Foreskin keratinocyte (primary cell): ENCODE measurements at places on chromosomes 2 and 18. TPM values are rescaled to one million over a fixed set of nuclear protein-coding genes. Genes with fewer than 3 reads are reported as not detected.

DNA sequence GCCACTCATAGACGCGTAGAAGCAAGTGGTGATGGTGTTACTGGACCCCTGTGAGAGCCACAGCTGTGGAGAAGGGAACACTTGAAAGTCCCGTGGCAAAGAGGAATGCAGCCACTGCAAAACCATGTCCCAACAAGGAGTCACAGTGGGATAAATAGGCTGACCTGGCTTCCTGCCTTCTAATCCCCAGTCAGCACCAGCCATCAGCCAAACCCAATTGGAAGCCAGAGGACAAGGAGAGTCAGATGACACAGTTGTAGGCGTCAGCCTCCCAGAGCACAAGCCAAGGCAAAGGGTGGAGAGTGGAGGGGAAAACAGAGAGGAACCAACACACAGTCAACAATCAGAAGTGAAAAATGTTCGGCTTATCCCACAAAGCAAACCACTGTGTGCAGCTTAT lies 5.5 kb upstream of the CYBRD1 start:
- no peak for DNase-seq

Gene C1GALT1C1L
- total RNA-seq = 0.11 TPM in 1 of 2 replicates, not detected in the other

GRCh38 chr2:236610991-236611821 lies 41.6 kb downstream of the ACKR3 start:
- DNase-seq = peak; percentile 16

DNA sequence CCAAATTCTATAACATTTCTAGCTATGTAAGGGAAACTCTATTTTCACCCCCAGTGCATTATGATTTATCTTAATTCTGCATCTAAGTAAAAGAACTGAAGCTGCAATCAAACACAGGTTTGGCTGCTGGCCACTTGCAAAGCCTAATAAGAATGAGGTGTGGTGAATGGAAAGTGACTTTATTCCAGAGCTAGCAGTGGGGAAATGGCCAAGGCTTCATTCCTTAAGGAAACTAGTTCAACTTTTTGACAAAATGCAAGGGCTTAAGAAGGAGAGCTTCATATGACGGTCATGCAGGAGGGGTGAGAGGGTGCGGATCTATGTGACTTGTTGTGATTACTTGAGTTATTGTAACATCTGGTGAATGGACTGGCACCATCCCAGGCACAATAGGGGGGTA lies 1802.0 kb downstream of the SUCLG1 start:
- no peak for DNase-seq

- DNase-seq = no peak
These were observed 8.0 kb downstream of the TNFRSF11A start for GRCh38 chr18:62332964-62333695.

Gene CYP26B1
- total RNA-seq = 0.31 and 1.0 TPM in 2 replicates

- no peak for DNase-seq
These were observed 428.6 kb upstream of the SYT4 start for GRCh38 chr18:43705850-43706249.

DNA sequence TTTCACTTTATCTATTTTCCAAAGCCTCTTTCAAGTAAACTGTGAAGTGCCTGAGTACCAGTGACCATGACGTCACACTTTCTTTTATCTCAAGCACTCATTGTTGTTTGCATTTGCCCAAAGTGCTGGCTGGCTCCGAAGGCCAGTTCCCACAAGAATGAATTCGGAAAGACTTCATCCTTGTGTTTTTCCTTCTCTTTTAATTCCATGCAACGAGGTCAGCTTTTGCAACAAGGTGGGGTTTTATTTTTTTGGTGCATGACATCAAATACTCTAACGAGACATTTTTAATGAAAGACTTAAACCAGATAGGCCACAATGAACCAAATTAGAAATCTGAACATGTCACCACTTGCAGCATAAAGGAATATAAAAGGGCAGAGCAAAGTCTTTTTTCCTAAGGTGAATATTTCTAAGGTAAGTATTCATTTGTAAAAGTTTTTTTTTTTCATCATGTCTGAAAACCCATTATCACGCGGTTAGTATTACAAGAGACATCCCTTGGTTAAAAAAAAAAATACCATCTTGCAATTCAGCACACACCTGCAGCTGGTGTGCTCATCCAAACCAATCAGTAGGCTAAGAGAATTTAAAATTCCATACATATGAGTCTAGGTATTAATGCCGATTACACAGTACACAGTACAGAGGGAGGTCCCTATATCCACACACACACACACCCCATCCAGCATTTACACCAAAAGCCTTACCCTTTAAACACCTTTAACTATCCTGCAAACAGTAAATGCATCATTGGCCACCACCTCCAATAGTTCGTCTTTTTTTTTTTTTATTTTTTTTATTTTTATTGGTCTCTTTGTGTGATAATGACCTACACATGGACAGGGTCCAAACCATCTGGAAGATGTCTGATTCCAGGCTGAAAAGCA lies 2.3 kb downstream of the ARL4C start:
- DNase-seq = peak; percentile 68

GRCh38 chr2:56314796-56315195 lies 131.0 kb downstream of the CCDC85A start:
- no peak for DNase-seq

GRCh38 chr2:159003555-159003954 lies 35.1 kb downstream of the TANC1 start:
- DNase-seq = no peak

Gene G6PC2
- not detected in 2 replicates for total RNA-seq
